ENCODE measurements at places on chromosomes 4 and X.

DNA sequence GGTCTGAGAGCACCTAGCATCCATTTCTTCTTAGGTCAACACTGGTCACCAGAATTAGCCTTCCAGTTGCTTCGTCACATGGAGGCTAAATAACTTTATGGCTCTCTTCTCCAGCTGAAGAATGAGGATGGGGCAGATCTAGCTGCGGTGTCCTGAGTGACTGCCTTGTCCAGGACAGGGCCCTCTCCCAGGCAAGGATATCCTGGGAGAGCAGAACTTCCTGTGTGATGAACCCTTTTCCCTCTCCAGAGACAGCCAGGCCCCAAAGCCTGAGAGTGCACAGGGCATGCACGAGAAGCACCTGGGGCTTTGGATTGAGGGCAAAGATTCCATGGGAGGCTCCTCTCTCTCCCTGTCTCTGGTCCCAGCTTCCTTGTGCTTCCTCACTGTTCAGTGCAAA, 108.2 kb upstream of the MAMLD1 start:
- DNase-seq: no peak

- no peak for DNase-seq
These were observed 12.3 kb upstream of the ADH5 start for GRCh38 chr4:99100876-99101275.

DNA sequence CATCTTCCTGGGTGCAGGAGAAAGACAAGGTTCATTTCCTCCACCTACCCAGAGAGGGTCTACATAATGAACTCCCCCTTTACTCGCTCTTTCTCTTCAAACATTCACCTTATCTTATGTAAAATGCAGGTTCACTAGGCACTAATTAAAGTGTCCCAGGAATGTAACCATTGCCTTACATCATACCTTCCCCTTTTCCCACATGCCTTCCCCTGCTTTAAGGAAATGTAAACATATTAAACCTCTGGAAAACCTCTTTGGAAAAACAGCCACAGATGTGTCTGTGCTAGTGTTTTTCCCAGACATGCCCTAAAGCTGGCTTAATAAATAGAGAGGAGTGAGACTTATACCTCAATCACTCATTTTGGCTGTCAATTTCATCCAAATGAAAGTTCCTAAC, 15.8 kb downstream of the TBC1D9 start:
- DNase-seq: no peak

DNA sequence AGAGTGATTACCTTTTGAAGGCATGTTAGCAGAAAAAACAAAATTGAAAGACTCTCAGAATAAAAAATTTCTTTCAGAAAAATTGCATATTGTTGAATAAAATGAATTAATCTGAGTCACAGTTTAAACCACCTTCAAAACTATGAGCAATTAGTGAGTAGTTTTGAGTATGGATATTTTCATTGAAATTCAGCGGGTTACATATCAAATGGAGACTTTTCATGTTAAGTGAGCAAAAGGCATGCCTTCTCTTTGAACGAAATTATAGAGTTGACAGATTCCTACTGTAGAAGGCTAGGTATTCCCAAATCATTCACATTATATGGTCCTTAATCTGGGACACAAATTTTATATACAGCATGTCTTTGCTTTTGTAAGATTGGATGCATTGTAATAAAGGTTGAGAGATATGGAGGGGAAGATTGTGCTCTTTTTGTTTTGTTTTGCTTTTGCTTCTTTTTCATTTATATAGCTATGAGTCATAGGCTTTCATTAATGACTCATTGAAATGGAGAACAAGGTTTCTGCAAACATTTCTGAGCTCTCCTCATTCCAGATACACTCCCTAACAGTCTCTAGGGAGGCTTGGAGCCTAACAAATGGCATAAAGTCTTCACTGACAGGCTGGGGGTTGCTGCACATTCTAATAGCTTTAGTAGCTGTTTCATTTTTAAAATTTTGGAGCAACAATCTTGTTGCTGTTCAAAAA, 21.6 kb downstream of the PCDH18 start:
- DNase-seq: no peak

GRCh38 chrX:74248889-74249288, 55.1 kb upstream of the ZCCHC13 start:
- DNase-seq: no peak

- DNase-seq: no peak
These were observed 5.6 kb downstream of the HAND2 start for GRCh38 chr4:173524218-173525117.

GRCh38 chr4:185352741-185353140, 43.0 kb downstream of the LRP2BP start:
- no peak for DNase-seq
